T-cell (primary cell): ENCODE measurements at places on chromosomes 11 and 22.

DNA sequence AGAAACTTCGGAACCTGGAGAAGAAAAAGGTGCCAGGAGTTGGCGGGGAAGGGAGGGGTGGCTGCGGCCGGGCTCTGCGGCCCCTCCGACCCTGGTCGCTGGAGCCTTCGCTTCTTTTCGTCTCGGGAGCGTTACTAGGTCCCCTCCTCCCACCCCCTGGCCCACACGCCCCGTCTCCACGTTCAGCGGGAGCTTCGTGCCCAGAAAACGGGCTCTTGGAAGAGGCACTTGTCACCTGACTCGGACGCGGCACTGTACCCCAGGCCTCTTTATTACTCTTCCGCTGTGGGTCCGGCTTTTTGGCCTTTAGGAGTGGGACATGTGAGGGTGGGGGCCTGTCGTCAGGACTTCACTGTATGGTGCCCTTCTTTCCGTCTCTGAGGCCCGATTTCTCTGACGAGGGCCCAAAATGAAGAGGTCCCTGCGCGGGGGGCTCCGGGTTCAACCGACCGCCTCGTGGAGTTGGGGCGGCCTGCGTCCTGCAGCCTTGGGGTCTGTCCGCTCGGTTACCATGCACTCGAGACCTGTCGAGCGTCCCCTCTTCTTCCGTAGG lies 1.2 kb downstream of the CAPRIN1 start:
- DNase-seq, result peak; percentile 8

DNA sequence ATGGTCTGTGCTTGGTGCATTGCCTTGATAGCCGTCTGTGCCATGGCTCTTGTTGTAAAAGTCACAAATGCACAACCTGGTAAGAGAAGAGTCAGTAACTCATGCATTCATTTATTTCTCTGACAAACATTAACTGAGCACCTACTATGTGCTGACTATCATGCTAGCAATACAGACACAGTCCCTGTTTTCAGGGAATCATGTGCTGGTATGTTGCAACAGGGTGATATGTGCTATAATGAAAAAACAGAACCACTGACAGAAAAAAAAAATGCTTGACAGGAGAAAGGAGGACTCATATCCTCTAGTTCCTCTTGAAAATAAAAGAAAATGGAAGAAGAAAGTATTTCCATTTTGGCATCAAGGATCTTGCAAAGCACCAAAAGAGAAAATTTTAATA lies 34.5 kb upstream of the RAPSN start:
- no peak for DNase-seq

DNA sequence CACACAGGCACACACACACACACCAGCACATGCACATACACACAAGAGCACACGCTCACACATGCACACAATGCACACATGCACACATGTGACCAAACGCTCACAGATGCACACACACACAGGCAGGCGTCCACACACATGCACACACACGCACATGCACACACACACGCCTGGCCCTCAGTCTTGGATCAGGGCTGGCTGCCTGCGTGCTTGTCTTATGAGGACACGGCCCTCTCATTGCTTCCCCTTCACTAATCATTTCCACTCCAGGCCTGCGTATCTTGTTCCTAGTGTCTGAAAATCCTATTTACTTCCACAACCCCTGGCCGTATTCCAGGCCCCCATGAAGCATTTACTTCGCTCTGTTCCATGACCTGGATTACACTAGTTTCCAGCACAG lies 740.5 kb downstream of the BRD1 start:
- DNase-seq, result no peak

GRCh38 chr11:105986554-105986953 lies 35.5 kb downstream of the MSANTD4 start:
- DNase-seq, result no peak

- DNase-seq, result no peak
Measured at GRCh38 chr22:36613958-36614357, 85.0 kb upstream of the EIF3D start.

GRCh38 chr11:44306052-44306917 lies 3.7 kb downstream of the ALX4 start:
- no peak for DNase-seq

DNA sequence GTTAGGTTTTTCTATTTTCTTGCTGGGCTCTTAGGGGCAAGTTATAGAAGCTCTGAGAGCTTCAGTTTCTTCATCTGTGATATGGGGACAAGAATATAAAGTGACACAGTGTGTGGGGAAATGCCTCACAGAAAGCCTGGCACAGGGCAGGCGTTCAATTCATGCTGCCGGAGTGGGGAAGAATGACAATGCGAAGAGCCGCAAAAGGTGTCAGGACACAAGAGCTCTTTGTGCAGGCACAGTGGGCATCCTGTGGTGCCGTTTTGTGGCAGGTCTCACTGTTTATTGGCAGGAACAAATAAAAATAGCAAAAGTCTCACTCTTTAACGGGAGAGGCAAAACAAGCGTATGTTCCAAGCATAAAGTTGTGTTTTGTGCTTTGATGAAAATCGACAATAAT lies 112.1 kb downstream of the TIMP3 start:
- DNase-seq, result no peak

GRCh38 chr11:125174686-125175085 lies 10.1 kb downstream of the PKNOX2 start:
- no peak for DNase-seq

- DNase-seq, result no peak
Measured at GRCh38 chr22:46454504-46455269, 82.7 kb downstream of the CELSR1 start.

GRCh38 chr11:61071208-61071681 lies 31.0 kb upstream of the CD5 start:
- DNase-seq, result peak; percentile 60

DNA sequence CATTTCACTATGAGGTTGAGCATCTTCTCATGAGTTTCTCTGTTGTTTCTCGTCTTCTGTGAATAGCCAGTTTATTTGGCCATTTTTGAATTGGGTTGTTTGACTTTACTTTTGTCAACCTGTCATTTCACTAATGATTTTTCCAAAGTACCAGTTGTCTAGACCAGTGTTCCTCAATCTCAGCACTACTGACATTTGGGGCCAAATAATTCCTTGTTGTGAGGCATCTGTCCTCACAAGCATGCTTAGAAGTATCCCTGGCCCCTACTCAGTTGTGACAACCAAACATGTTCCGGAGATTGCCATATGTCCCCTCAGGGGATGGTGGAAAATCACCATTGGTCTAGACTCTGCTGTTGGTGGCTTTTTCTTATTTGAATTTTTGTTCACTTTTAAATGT lies 87.7 kb upstream of the GNAZ start:
- DNase-seq, result no peak

DNA sequence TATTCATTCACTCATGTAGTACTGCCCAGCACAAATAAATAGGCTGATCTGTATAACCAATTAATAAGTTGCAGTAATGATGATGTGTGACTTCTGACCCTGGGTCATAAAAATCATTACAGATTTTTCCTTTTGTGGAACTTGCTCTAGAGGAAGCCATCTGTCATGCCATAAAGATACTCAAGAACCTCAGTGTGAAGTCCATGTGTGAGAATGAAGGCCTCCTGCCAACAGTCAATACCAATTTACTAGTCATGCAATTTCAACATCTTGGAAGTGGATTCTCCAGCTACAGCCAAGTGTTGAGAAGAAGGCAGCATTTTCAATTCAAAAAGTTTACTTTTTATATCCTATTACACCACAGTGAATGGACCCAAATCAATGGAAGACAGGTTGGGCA lies 435.6 kb upstream of the LRRC4C start:
- no peak for DNase-seq

GRCh38 chr22:45207981-45208664 lies 32.6 kb downstream of the KIAA0930 start:
- no peak for DNase-seq

GRCh38 chr11:72173291-72173690 lies 18.6 kb upstream of the FOLR1 start:
- DNase-seq, result no peak

GRCh38 chr11:130133716-130134115 lies 25.9 kb upstream of the ST14 start:
- DNase-seq, result no peak

DNA sequence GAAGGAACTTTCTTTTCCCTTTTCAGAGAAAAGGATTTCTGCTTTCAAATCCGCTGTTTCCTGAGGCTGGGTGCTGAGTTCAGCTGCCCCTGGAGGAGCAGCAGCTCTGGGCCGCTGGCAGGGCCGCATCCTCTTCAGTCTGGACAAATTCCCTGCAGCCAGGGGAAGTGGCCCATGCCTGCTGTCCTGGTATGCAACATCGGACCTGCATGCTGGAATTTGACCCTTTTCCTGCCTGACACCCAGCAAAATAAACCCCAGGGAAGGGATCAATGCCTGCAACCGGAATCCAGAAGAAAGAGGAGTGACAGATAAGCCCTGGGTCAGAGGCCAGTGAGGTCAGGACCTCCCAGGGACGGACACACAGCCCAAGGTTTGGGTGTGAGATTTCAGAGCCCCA lies 54.1 kb upstream of the LINC01488 start:
- DNase-seq, result no peak
